ENCODE measurements at places on chromosomes 11 and 22. TPM values are rescaled to one million over a fixed set of nuclear protein-coding genes. Genes with fewer than 3 reads are reported as not detected.

Gene IGF2
- total RNA-seq: 4.1 TPM

- DNase-seq: no peak
These were observed 313.0 kb downstream of the BRD1 start for GRCh38 chr22:49514641-49515040.

GRCh38 chr11:20599221-20600019, at the start of gene SLC6A5:
Gene SLC6A5, plus strand, starts transcription at chr11:20599608. Its CDS starts 65 bp downstream, at chr11:20599673.
- DNase-seq: no peak

DNA sequence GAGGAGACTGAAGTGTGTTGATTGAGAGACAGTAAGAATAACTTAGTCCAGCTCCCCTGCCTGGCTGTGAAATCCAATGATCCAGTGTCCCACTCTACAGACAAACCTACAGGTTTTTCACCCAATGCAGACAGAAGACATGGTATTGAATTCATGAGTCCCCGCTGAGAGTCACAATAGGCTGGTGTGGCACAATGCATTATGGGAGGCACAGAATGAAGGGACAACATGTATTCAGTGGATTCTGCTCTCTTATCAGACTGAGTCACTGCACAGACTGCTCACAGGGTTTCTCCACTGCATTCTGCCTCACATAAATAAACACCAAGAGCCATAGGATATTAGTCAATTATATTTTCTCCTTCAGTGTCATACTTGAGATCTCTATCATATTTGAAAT, 55.2 kb upstream of the TOP3B start:
- DNase-seq: no peak

Gene LIN7C
- 40.7 TPM for total RNA-seq

Gene KCNJ4
- total RNA-seq: not detected

DNA sequence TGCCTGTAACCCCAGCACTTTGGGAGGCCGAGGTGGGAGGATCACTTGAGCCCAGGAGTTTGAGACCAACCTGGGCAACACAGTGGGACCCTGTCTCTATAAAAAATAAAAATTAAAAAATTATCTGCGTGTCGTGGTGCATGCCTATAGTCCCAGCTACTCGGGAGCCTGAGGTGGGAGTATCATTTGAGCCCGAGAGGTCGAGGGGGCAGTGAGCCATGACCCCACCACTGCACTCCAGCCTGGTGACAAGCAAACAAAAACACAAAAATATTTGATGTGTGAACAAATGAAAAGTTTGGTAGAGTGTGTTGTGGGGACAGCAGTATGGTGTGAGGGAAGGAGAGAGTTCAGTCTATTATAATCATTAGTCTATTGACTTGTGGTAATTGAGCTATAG, 90.8 kb upstream of the PARVA start:
- peak; percentile 15 for DNase-seq

GRCh38 chr11:40290171-40290631, 1169.3 kb downstream of the LRRC4C start:
- DNase-seq: no peak

DNA sequence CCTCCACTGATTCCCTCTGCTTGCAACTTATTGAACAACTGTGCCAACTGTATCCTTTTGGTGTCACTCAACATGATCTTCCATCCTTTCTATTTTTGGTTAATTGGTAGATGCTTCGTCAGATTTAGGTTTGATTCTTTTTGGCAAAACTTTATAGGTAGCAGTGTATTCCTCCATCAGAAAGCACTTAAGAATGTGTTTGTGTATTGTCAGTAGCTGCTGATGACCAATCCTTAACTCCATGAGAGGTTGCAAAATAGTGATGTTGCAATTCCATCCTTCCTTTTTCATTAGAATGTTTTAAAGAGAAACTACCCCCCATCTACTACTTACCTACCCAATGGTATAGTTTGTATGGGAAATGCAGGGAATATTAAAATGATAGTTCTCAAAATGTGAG, 22.1 kb downstream of the FAM76B start:
- no peak for DNase-seq

Gene KRTAP5-2
- total RNA-seq: not detected

Gene ALDH3B1
- total RNA-seq: 18.8 TPM

- DNase-seq: no peak
These were observed 274.1 kb downstream of the TTC28 start for GRCh38 chr22:28405588-28405987.

Gene TST
- 410 TPM for total RNA-seq

Gene ACRV1
- not detected for total RNA-seq

DNA sequence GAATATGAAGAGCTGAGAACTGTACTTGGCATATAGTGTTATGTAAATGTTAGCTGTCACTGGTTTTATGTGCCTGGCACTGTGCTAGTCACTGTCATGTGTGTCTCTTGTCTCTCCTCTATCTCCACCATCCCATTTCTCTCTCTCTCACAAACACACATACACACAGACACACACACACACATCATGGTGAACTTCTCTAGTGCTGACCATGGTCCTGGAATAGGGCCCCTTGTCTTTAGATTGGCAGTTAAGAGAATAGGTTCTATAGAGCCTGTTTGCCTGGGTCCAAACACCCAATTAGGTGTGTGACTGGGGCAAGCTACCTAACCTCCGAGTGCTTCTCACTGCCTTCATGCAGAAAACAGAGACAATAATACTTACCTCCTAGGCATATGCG, 109.7 kb upstream of the NARS2 start:
- no peak for DNase-seq

- no peak for DNase-seq
These were observed 80.3 kb downstream of the BUD13 start for GRCh38 chr11:116692318-116693101.

Gene APOBEC3A
- total RNA-seq: not detected

GRCh38 chr11:8381871-8382396, 118.3 kb upstream of the LMO1 start:
- no peak for DNase-seq

DNA sequence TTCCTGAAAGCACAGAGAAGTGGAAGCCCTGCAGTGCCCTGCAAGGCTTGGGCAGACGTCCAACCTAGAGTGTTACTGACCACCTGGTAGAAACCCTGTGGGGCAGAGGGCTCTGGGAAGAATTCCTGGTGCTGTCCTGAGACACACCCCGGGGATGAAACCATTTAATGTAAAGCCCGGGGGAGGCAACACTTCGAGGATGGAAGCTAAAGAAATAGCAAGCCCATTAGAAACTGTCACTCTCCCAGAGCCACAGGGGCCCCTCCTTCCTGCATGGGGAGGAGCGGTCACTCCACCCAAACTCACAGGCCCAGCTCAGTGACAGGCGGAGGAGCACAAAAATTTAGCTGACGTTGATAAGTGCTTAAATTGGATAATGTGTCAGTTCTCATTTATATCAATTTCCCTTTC, 57.6 kb downstream of the NRXN2 start:
- no peak for DNase-seq

DNA sequence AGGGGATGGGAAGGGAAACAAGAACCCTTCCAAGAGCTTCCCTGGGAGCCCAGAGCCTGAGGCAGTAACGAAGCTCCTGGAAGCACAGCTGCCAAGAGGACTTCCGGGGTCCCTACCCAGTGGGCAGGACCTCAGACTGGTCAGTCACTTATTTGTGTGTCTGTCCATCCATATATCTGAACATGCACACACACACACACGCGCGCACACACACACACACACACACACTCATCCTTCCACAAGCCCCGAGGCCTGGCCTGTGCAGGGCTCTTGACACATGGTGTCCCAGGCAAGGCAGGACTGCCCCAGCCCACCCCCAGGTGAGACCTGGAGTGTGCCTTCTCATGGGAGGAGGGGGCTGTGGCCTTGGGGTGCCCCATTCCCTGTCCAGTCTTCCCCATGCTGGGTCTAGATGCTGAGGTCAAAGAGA, 44.9 kb downstream of the IGLL5 start:
- DNase-seq: no peak

DNA sequence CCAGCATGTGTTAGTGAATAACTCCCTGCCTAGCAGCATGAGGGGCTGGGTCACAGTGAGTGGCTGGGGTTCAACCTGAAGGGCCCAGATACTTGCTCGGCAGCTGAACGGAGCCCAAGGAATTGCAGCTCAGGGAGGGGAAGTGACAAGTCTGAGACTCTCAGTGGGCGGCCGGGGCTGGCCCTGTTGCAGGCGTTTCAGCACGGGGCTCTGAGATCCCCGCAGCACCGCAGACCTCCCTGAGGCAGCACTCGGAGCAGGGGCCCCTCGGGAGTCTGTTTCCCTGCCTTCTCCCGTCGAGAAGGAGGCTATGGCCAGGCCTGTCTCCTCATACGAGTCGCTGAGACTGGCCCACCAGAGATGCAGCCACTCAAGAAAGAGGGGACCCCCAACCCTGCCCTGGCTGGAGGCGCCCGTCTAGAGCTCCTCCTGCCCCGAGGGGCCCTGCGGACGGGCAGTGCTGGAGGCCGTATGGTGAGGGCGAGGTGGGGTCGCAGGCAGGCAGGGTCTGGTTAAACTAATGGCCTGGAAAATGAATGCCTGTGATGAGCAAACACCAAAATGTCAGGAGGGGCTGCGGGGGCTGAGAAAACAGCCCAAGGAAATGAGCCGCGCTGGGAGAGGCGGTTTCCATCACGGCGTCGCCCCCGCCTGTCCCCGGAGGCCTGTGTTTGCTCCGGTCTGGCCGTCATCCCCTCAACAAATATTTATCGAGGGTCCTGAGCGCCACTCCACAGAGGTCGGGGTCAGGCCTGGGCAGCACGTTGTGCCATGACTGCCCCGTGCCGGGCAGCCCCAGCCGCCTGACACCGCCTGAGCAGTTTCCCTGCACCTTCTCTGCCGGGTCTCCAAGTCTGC, 9.3 kb downstream of the TSSC4 start:
- no peak for DNase-seq

Gene UBQLN3
- not detected for total RNA-seq

DNA sequence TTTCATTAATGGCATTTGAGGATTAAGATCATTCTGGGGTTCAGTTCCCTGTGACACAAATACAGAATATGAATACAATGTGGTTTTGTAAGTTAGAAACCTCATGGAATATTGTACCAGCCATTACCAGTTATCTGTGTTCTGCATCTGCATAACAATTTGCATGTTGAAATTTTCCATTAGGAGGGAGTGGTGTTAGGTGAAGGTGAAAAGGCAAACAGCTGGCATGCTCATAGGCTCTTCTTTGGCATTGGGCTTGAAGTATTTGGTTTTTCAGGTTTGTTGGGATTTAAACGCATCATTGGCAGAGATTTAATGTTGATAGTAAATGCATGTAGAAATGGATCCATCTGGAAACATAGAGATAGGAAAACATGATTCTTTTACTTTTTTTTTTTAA, 18.6 kb downstream of the RTN3 start:
- DNase-seq: no peak

- DNase-seq: no peak
These were observed 36.6 kb downstream of the RCOR2 start for GRCh38 chr11:63880403-63880790.

DNA sequence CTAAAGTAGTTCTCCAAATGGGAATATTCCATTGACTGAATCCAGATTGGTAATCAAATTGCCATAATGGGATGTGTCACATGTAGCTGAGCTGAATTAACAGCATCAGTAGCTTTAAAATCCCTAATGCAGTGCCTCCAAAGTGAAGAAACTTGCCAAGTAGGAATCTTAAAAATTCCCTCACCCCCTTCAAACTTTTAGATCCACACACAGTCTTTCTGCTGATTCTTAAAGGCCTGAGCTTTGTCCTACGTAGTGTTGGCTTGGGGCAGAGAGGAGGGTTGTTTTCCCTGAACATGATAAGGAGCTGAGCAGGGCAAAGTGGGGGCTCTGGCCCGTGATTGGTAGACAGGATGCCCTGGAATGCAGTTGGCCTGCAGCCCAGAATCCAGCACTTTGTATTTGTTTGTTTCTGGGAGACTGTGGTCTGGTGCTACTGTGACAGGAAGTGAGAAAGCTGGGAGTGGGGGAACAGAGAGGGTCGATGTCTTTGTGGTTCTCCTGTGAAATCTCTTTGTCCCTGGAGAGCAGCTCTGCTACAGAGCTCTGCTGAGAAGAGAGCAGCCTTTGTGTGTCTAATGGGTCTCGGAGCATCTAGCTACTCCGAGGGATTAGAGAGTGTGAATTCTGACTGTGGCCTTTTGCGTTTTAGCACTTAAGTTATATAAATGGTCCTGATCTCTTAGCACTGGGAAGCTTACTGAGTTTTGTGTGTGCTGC, 16.9 kb downstream of the CTNND1 start:
- peak; percentile 93 for DNase-seq

DNA sequence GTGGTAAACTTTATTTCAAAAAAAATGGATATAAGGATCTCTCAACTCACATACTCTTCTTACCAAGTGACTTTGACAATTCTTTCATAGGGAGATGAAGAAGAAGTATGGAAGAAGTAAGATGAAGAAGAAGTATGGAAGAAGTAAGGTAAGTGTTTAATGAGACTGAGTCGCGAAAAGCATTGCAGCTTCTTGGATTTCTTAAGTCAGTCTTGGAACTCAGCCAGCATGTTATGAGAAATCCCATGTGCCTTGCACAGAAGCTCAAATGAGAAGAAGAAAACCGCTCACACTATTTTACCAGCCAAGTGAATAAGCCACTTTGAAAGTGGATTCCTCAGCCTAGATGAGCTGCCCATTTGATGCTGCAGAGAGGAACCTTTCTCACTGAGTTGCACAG, 332.0 kb upstream of the CCDC179 start:
- DNase-seq: no peak

DNA sequence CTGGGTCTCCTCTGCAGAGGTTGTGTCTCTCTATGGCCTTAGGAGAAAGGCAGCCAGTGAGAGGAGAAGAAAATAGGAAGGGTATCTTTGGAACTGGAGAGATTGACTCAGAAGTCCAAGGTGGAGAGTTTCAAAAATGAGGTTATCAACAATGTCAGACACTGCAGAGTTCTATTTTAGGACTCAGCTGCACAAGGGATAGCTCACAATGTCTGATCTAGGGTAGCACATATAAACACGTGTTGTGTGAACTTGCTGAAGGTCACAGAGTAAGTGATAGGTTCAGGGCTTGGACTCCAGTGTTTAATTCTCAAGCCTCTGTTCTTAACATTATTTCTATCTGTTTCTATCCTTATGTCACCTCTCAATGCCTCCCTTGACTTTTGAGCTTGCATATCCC, 305.0 kb upstream of the LARGE1 start:
- DNase-seq: no peak

- no peak for DNase-seq
These were observed 145.1 kb upstream of the TBCEL start for GRCh38 chr11:120878781-120879180.

DNA sequence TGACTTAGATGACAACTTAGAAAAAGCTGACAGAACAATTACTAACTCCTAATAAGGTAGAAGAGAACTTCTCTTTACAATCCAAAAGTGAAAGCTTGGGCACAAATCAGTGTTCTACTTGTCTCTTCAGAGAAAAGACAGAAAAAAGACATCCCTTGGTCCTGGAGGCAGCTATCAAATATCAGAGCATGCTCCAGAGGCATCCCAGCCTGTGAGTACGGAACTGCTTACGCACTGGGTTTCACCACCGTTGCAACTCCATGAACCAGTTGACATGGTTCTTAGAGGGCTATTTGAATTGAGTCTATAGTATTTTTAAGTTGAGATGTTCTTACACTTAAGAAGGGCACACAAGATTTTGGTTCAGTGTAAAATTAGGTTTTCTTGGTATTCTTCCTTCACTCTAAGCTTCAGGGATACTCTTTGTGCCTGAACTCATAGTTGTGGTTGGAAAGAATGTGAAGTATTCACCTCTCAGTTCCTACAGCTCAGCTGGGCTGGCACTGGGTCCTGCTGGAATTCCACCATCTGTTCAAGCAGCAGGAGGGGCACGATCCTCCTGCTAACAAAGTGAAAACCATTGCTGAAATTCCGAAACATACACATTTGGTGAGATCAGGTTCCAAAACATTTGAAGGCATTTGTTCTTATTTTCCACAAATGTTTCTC, 6.3 kb downstream of the AKIP1 start:
- no peak for DNase-seq

- DNase-seq: peak; percentile 92
These were observed 27.7 kb downstream of the CACNA1I start for GRCh38 chr22:39598017-39598965.
